Naive B cell (primary cell): ENCODE measurements at places on chromosomes 12 and 14.

- DNase-seq, result no peak
These were observed 5.2 kb downstream of the ANO4 start for GRCh38 chr12:100799770-100800169.

GRCh38 chr14:85535321-85535720 lies 5.4 kb downstream of the FLRT2 start:
- DNase-seq, result no peak

DNA sequence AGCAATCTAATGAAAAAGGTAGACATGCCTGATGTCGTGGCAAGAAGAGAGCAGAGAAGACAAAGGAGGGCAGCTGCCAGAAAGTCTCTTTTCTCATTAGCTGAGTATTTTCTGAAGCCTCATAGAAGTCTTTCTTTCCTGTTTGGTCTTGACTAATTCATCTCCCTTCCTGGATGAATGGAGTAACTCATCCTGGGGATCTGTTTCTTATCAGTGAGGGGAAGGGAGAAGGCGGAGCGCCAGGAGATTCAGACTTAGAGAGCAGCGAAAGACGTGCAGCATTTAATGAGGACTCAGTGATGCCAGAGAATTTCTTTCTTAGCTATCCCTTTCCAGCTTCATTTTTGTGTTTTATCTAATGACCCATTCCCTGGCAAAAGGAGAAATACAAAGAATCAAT lies 89.4 kb downstream of the SLC15A4 start:
- no peak for DNase-seq

- DNase-seq, result peak; percentile 61
These were observed 1.3 kb downstream of the RNASE6 start for GRCh38 chr14:20782280-20782890.

- DNase-seq, result peak; percentile 87
These were observed at the start of gene PRPF40B for GRCh38 chr12:49623142-49623904. Gene PRPF40B, plus strand, starts transcription at chr12:49623561. Its CDS starts 30 bp downstream, at chr12:49623591.

- DNase-seq, result no peak
These were observed 55.4 kb downstream of the SCAF11 start for GRCh38 chr12:45934956-45935355.

GRCh38 chr12:96486751-96487613 lies 2.4 kb upstream of the CFAP54 start:
- no peak for DNase-seq

GRCh38 chr12:113061061-113061694 lies 4.6 kb downstream of the DTX1 start:
- DNase-seq, result no peak

GRCh38 chr14:22883173-22883976 lies at the start of gene REM2:
Gene REM2, plus strand, starts transcription at chr14:22883222. Its CDS starts 66 bp downstream, at chr14:22883288.
- no peak for DNase-seq

- DNase-seq, result no peak
These were observed 83.2 kb downstream of the CRADD start for GRCh38 chr12:93760275-93760875.

GRCh38 chr14:69870613-69871012 lies 8.6 kb upstream of the SMOC1 start:
- no peak for DNase-seq

DNA sequence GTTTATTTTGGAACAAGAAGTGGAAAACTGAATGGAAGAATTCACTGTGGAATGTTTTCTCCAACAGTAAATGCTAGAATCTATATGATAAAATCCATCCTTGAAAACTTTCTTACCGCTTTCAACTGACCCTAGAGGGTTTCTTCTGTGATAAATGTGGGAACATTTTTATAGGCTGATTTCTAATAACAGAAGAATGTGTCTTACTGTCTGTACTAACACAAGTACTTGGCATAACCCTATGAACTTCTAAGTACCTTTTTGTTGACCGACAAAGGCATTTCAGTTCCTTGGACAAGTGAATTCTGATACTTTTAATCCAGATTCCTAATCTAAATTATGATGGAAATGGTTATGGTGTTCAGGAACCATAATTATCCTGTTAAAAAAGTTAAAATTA lies 1109.7 kb upstream of the FLRT2 start:
- DNase-seq, result no peak

- no peak for DNase-seq
These were observed 86.1 kb downstream of the SYNE2 start for GRCh38 chr14:63939006-63939270.

GRCh38 chr14:37658156-37658555 lies 62.7 kb downstream of the TTC6 start:
- no peak for DNase-seq

DNA sequence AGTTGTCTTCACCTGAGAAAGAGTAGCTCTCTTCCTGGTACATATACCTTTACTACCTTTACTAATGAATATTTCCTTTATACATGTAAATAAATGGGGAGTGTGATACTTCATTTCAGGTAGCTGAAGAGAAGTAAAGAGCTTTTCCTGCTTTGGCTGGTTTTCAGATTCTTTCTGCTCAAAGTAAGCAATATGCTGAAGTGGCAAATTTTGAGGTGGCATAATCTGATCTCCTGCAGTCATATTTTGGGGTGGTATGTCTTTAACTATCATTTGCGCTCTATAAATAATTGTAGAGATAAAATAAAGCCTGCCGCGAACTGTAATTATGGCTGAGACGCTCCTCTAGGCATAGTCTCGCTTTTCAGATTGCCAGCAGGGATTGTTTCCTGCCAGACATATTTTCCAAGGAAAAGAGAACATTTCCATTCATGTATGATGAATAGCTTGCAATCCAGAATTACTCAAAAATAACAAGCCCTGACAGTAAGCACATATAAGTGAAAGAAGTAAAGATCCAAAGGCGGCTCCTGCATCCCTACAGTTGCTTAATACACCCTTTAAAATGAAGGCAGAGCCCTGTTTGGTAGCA lies 200.7 kb downstream of the C12orf50 start:
- no peak for DNase-seq

DNA sequence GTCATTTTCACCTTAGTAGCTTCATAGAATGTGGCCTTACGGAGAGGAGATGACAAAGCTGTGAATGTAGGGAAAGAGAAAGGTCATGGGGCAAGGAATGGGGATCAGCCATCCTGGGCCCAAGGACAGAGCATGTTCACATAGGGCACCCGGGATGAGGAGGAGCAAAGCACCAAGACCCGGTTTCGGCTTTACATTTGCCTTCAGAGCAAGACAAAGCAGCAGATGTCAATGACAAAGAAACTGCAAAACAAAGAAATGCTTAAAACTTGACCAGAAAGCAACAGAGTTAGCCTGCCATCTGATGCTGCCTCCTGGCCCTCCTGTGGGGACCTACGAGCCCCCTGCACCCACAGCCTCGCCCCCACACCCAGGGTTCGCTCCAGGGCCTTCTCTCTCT lies 249.2 kb downstream of the SLC41A2 start:
- no peak for DNase-seq

- DNase-seq, result no peak
These were observed 5.7 kb upstream of the MLF2 start for GRCh38 chr12:6758506-6759095.
